ENCODE measurements at places on chromosomes 12 and 14.

- no peak for DNase-seq
Observed at GRCh38 chr12:116881877-116882507, 751 bp upstream of the HRK start.

DNA sequence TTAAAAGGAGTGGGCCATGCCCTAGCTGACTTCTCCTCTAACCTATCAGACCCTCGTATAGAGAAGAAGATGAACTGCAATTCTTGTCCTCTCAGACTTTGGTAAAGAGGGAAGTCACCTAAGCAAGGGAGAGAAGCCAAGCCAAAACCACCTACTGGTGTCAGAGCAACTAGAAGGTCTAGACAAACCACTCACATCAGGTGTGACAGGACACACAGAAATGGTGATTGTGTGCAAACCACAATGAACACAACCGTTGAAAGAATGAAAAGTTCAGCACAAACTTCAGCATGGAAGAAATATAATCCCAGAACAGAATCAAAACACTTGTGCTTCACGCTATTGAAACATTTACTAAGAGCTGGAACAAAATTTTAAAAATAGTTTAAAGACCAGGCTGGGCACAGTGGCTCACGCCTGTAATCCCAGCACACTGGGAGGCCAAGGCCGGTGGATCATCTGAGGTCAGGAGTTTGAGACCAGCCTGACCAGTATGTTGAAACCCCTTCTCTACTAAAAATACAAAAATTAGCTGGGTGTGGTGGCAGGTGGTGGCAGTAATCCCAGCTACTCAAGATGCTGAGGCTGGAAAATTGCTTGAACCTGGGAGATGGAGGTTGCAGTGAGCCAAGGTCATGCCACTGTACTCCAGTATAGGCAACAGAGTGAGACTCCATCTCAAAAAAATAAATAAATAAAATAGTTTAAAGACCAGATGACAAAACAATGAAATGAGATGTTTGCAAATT is 56.2 kb upstream of the NTF3 start:
- DNase-seq: no peak

DNA sequence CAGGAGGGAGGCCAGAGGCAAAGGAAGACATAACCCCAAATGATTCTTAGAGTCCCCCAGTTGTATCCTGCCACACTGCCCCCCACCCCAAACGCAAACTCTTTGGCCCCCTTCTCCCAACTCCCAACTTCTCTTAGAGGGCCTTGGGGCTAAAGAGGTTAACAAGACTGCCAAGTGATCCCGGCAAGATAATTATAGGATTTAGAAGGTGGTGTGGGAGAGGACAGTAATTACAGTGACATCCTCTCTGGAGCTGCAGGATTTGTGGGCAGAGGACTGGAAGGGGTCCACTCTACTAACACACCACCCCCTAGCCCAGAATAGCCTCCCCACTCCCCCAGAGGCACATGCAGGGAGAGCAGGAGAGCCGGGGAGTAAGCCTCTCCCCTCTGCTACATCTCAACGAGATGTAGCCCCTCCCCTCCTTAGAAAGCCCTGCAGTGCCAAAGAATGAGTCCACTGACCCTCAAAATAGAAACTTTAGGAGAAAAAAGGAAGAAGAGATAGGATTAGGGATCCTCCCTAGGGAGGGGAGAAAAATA is 5.3 kb upstream of the GDF11 start:
- DNase-seq: no peak

DNA sequence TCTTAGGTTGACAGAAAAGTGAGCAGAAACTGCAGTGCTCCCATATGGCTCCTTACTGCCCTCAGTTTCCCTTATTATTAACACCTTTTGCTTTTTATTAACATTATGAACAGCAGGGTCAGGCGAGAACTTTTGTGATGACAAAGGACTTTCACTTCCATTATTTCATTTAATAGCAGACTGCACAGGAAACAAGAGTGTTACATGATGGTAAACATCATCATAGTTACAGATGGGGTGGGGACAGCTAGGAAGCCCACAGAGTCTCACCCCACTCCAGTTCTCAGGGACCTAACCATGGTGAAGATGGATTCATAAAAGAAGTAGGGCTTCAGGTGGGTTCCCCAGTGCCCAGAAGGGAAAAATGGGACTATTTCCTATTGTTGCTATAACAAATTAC is 110.1 kb upstream of the PELI2 start:
- no peak for DNase-seq

- no peak for DNase-seq
Observed at GRCh38 chr14:24334431-24335291, at the start of gene ADCY4. Gene ADCY4, minus strand, starts transcription at chr14:24335071. Its CDS starts 419 bp downstream, at chr14:24334652.

GRCh38 chr12:132638541-132639408 is 20.2 kb downstream of the P2RX2 start:
- no peak for DNase-seq

GRCh38 chr14:77114609-77115008 is 16.6 kb downstream of the CIPC start:
- DNase-seq: no peak

DNA sequence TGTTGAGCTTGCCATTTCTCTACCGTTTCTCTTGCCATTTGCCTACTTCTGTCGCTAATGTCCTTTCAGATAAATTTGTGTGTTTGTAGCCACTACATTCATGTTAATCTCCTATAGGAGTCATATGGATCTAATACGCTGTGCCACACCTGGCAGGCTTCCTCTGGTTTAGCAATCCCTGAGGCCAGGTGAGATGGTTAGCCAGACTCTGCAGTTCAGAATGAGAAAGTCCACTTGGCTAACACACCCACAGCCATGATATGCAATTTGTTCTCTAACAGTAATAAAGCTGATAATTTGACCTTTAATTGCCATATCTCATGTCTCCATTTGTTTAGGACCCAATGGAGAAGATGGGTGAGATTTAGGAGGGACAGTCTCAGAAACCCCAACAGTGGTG is 1261.6 kb upstream of the TMEM132C start:
- DNase-seq: no peak

DNA sequence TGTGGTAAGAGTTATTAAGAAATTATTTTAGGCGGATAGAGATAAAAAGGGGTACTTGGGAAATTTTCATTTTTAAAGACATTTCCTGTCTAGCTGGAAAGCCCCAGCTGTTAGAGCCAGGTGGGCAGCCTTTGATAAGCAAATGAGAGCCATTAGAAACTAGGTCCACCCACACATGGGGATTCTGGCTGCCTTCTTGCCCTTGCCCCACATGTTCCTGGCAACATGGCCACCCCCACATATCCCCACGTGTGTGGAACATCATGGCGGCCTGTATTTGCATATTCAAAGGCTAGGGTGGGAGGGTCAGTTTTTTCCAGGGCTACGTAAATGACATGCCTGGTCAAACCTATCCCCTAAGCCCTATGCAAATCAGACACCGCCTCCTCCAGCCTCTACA is 1382.1 kb downstream of the AACS start:
- no peak for DNase-seq

- DNase-seq: no peak
Observed at GRCh38 chr14:69720912-69721311, 46.0 kb upstream of the SRSF5 start.

DNA sequence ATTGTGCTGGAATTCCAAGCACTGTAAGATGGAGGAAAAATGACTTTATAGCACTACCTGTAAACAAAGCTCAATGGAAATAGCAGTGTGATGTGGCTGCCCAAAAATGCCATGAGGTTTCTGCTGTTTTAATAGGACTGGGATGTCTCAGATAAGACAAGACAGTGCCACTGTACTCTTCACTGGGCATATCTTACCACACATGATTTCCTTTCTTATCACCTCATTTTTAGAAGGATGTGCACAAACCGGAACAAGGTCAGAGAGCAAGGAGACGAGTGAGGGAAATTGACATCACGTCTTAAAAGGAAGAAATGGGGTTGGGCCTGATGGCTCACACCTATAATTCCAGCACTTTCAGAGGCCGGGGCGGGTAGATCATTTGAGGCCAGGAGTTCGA is 38.4 kb upstream of the FGD4 start:
- no peak for DNase-seq

- no peak for DNase-seq
Observed at GRCh38 chr12:45575823-45576475, 153.6 kb upstream of the ARID2 start.

DNA sequence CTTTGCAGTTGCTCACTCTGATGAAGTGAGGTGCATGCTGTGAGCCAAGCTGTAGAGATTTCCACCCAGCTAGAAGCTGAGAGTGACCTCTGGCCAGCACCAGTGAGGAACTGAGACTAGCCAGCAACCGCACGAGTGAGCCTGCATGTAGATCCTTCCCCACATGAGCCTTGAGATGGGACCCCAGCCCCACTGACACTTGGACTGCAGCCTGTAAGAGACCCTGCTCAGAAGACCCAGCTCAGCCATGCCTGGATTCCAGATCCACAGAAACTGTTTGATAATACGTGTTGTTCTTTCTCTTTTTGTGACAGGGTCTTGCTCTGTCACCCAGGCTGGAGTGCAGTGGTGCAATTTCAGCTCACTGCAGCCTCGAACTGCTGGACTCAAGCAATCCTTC is 229.2 kb downstream of the GLT1D1 start:
- DNase-seq: no peak

DNA sequence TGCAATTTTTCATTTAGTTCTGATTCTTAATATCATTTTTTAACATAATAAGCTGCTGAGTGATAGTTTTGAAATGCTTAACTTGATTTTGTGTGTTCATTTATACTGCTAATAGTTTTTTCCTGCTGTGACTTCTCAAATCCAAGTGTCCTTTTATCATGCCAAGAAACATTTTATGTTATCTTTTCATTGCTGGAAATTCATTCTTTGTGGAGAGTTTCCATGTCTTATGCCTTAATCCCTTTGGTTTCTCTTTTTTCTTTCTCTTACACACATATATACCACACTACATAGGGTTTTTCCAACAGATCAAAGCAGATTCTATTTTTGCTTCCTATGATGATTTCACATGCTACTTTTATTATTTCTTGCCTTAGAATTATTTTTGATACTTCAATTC is 981.1 kb downstream of the SLC6A15 start:
- no peak for DNase-seq

DNA sequence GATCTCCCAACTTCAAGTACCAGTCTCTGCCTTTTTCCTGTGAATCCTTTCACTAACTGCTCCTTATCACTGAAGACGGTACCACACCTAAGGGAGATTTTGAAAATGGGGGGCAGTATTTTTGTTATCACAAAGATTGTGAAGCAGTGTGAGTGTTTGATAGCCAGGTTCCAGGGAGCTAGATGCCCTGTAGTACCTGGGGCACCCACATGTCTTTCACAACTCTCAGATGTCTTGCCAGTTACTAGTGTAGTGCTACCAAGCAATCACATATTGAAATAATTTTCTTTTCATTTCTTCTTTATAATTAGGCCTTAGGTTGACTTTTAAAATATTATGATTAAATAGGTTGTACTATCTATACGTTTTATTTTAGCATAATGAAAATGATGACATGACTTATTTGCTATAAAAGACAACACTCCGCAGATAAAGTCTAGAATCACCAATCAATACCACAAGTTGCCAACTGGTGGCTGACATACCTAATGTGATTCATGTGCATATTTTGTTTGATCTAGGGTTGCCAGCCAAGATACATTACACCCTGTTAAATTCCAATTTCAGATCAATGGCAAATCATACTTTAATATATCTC is 215.9 kb downstream of the EXOC5 start:
- no peak for DNase-seq

DNA sequence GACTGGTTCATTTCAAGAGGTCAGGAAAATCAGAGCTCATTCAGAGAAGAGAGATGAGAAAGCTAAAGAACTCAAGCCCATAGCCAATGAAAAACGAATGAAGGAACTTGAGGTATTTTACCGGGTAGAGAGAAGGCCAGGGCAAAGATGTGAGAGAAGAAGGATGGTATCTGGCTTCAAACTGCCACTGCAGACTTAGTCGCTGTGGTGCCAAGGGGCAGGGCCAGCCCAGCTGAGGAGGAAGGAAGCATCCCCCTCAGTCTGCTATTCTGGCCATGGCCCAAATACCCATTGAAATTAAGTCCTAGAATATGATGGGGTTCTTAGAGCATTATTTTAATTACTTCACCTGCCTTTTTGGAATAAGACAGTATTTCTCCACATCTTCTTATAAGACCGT is 69.2 kb downstream of the ANO2 start:
- DNase-seq: no peak

- DNase-seq: no peak
Observed at GRCh38 chr12:117380083-117380482, 18.7 kb upstream of the NOS1 start.

DNA sequence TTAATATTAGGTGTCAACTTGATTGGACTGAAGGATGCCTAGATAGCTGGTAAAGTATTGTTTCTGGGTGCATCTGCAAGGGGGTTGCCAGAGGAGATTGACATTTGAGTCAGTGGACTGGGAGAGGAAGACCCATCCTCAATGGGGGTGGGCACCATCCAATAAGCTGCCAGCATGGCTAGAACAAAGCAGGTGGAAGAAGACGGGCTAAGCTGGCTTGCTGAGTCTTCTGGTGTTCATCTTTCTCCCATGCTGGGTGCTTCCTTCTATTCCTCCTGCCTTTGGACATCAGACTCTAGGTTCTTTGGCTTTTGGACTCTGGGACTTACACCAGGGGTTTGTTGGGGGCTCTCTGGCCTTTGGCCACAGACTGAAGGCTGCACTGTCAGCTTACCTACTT is 87.4 kb downstream of the SLC38A1 start:
- no peak for DNase-seq

GRCh38 chr12:110186059-110186458 is 61.9 kb downstream of the IFT81 start:
- no peak for DNase-seq

DNA sequence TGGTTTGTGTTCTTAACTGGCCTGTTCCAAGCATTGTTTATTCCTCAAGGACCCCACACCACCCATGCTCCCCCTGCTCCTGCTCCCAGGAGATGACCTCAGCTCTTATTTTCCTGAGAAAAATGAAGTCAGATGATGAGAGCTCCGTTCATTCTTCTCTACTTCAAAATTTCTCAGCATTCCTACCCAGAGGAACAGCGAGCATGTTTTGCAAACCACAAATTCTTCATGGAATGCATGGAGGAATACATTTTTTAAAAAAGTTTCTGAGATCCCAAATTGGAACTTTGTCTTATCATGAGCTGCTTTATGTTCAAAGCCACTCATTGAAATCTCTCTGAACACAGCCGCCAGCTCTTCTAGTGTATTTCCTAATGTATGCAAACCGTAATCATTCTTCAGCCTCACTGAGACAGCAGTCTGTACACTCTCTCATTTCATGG is 44.9 kb downstream of the SYNE2 start:
- no peak for DNase-seq

DNA sequence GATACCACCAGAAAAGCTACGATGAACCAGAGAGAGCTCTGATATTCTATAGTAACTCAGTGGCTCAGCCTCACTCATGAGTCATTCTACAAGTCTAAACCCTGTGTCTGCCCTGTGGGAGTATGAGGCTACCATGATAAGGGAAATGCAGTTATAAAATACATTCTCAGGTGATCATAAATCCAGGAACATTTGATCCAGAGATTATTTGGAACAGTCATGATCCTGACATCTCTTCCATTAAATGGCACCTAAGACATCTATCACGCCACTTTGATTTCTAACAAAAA is 202.6 kb upstream of the RASSF8 start:
- no peak for DNase-seq

All from iPS DF 19.7 (cell line).